Hair follicular keratinocyte (primary cell): ENCODE measurements at places on chromosomes 11 and 22. TPM values are rescaled to one million over a fixed set of nuclear protein-coding genes. Genes with fewer than 3 reads are reported as not detected.

The IGLL1 gene
- not detected in 2 replicates for total RNA-seq

The HTR3A gene
- not detected in 2 replicates for total RNA-seq

The GVQW3 gene
- total RNA-seq, result 0.16 and 0.38 TPM in 2 replicates

The TTC36 gene
- total RNA-seq, result not detected in 2 replicates

The NOX4 gene
- total RNA-seq, result 0.15 TPM in 1 of 2 replicates, not detected in the other

The LRRC56 gene
- under 0.01 and 0.34 TPM in 2 replicates for total RNA-seq

The TMPRSS4 gene
- 0.08 and 0.15 TPM in 2 replicates for total RNA-seq

The OR56A1 gene
- total RNA-seq, result not detected in 2 replicates

The ESAM gene
- not detected in 2 replicates for total RNA-seq

The TMEM41B gene
- total RNA-seq, result 55.2 and 60.7 TPM in 2 replicates

The MPPED2 gene
- not detected in 2 replicates for total RNA-seq
